HepG2 (cell line): ENCODE measurements at places on chromosomes 4 and X.

DNA sequence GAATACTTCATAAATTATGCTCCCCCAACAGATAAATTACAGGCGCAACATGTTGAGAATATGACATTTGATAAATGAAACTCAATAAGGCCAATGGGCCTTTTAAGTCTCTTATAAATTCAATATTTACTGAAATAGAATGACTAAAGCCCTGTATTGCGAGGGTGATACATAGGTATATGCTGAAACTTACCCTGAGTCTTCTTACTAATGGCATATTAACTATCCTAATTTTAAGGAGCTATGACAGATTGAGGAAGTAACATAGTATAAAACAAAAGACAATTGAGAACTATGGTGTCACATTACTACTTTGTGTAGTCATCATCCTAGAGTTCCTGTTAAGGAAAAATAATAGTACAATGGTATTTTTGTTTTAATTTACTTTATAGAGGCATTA, 440.7 kb downstream of the IL15 start:
- no peak for DNase-seq

- no peak for DNase-seq
These were observed 77.6 kb downstream of the SNX25 start for GRCh38 chr4:185287031-185287430.

- DNase-seq, result no peak
These were observed 420.4 kb upstream of the AGA start for GRCh38 chr4:177862541-177863176.

- DNase-seq, result peak; percentile 25
These were observed 52.6 kb downstream of the HPRT1 start for GRCh38 chrX:134512566-134512965.

DNA sequence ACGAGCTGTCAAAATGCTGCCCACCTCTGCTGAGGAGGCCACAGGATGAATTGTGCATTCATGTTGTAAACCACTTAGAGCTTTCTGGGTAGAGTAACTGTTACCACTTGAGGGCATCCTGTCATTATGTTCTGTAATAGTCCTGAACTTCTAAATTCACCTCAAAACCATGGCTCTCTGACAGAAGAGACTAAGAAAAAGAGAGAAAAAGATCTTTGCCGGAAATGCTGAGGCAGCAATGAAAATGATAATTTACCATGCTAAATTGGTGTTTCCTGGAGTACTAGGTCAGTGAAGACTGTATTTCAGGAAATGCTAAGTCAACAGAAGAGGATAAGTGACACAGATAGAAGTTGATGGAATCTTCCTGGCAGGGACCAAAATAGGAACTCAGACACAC, 942.3 kb upstream of the SLIT2 start:
- no peak for DNase-seq

- DNase-seq, result peak; percentile 20
These were observed 223.8 kb upstream of the PSAPL1 start for GRCh38 chr4:7658341-7659204.
